Naive B cell (primary cell): ENCODE measurements at places on chromosomes 5 and 9. TPM values are rescaled to one million over a fixed set of nuclear protein-coding genes. Genes with fewer than 3 reads are reported as not detected.

Gene SMC2
- 14.7 TPM for polyA plus RNA-seq

- no peak for DNase-seq
- H3K27ac ChIP-seq = no peak overlapping the region
- H3K4me3 ChIP-seq = no peak overlapping the region
- no peaks in the 10 kb centered on the region for H3K36me3 ChIP-seq
- H3K27me3 ChIP-seq = no peaks in the 10 kb centered on the region
Measured at GRCh38 chr5:82991059-82991458, 86.1 kb downstream of the TMEM167A start.

DNA sequence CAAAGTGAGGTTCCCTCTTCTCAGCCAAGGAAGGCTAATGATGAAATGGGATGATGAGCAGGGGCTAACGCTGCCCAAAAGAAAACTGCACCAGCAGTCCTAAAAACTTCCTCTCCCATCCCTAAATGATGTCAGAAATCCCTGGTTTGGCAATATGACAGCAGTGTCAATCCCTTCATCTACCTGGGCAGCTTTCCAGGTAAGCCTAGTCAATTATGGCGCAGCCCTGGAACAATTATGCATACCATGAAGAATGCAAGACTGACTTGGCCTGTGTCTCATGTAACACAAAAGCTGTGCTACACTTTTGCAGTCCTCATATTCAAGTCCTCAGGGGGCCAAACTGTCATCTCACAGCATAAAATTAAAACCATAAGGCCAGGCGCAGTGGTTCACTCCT lies 7.0 kb downstream of the DMGDH start:
- DNase-seq = no peak
- no peak overlapping the region for H3K4me3 ChIP-seq
- H3K27ac ChIP-seq = no peak overlapping the region
- H3K27me3 ChIP-seq = peaks cover 26% of the 10 kb centered on the region

Gene IL9
- not detected for polyA plus RNA-seq

DNA sequence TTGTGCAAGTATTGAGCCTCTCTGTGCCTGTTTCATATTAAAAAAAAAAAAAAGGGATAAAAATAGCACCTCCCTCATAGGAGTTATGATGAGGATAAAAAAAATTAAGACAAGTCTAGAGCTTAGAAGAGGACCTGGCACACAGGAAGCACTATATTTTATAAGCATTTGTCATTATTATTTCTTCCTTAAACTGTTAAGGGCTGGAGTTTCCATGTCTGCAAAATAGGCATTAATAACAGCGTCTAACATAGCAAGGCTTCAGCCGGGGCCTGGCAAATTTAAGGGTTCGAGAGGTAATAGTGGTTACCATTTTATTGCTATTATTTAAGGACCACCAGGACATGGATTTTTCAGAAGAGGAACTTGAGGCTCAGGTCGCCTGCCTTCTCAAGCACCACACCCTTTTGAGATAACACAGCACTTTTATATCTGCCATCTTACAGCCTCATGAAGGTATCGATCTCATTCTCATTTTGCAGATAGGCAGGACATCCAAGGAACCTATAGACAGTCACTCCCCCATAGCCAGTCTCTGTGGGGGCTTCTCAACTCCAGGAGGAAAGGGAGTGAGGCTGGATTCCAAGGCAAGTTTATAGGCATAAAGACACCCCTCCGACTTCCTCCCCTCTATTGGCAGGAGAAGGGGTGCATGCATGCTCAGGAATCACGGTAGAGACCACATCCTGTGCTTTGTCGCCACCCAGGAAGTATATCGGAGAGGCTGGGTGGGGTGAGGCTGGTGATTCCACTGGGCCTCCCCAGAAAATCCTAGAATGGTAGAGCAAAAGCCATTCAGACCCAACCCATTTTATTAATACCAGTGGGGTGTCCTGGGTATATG lies 2.4 kb downstream of the ANXA6 start:
- no peaks in the 10 kb centered on the region for H3K27me3 ChIP-seq
- H3K4me3 ChIP-seq = peak overlapping the region; percentile 90
- peaks cover 5% of the 10 kb centered on the region for H3K36me3 ChIP-seq
- H3K27ac ChIP-seq = peak overlapping the region; percentile 96

DNA sequence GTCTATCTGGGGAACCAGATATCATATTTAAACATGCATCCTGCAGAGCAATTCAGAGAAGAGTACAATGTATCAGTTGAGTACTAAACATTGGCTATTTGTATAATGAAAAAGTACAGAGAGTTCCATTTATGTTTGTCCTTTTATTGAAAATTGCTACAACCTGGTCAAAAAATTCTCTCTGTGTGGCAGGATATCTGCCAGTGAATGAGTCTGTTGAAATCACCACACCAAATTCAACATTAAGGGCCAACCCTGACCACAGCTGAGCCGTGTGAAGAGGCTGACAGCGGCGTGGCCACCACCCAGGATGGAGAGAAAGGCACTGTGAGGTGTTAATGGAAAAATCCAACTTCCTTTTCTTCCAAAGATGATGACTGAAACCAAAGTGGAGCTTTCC lies 422.7 kb upstream of the PIK3R1 start:
- no peaks in the 10 kb centered on the region for H3K4me1 ChIP-seq
- H3K4me3 ChIP-seq = no peak overlapping the region
- no peaks in the 10 kb centered on the region for H3K36me3 ChIP-seq
- H3K27ac ChIP-seq = no peak overlapping the region
- no peaks in the 10 kb centered on the region for H3K27me3 ChIP-seq

GRCh38 chr5:62649476-62650113 lies 71.0 kb downstream of the LRRC70 start:
- H3K4me3 ChIP-seq = no peak overlapping the region
- peaks cover 8% of the 10 kb centered on the region for H3K36me3 ChIP-seq
- H3K27me3 ChIP-seq = no peaks in the 10 kb centered on the region
- H3K4me1 ChIP-seq = peaks cover 2% of the 10 kb centered on the region
- no peak overlapping the region for H3K27ac ChIP-seq

Gene PRLR
- not detected for polyA plus RNA-seq

Gene C1QTNF3
- polyA plus RNA-seq = 0.92 TPM

Gene ATP10B
- not detected for polyA plus RNA-seq

DNA sequence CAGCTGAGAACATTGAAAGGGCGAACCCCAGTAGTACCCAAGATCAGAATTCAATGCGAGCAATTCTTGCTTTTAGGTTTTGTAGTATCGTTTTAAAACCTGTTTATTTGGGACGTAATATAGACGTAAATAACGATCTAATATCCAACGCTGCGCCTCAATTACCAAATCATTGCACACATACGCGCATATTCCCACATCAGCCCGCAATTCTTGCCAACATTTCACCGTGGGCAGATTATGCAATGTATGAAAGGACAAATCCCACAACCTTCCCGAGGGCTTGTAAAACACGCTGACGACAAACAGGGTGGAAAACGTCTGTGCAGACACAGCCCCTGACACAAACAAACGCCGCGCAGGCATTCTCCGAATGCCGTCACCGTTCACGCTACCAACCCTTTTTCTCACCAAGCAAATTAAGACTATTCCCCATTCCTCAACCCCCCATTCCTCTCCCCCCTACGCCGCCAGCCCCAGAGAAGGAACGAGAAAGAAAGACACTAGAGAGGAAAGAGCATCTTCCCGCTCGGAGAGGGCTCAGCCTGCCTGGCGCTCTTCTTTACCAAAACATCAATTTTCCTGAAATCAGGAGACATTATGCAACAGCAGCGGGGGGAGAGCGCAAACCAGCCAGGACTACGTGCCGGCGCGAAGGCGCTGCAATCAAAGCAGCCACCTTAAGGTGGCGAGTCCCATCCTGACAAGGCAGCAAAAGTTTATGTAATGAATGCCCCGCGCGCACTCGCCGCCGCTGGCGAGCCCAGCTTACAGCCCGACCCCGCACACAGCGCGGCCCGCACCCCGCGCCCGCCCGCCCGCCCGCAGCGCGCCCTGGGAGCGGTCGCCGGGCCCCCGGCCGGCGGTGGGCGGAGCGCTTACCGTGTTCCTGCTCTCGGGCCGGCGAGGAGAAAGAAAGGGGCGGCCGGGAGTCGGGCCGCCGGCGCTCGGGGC lies 597 bp downstream of the NFIL3 start:
- no peak overlapping the region for H3K27ac ChIP-seq
- peaks cover 41% of the 10 kb centered on the region for H3K4me1 ChIP-seq
- peak; percentile 59 for DNase-seq
- H3K27me3 ChIP-seq = peaks cover 36% of the 10 kb centered on the region
- no peaks in the 10 kb centered on the region for H3K36me3 ChIP-seq

- H3K27me3 ChIP-seq = peaks cover 11% of the 10 kb centered on the region
- H3K36me3 ChIP-seq = no peaks in the 10 kb centered on the region
- DNase-seq = no peak
- H3K4me1 ChIP-seq = peaks cover 43% of the 10 kb centered on the region
- peak overlapping the region; percentile 40 for H3K27ac ChIP-seq
Measured at GRCh38 chr9:134267305-134267880, 58.9 kb upstream of the RXRA start.

- H3K4me1 ChIP-seq = no peaks in the 10 kb centered on the region
- no peak overlapping the region for H3K27ac ChIP-seq
- DNase-seq = no peak
- H3K27me3 ChIP-seq = no peaks in the 10 kb centered on the region
- H3K36me3 ChIP-seq = peaks cover 4% of the 10 kb centered on the region
Measured at GRCh38 chr9:136494531-136495215, 11.8 kb upstream of the SEC16A start.

Gene LECT2
- not detected for polyA plus RNA-seq

Gene LHX6
- polyA plus RNA-seq = not detected

Gene PCDHGA4
- not detected for polyA plus RNA-seq

GRCh38 chr5:16615741-16616535 lies 859 bp downstream of the RETREG1 start:
- H3K4me1 ChIP-seq = peaks cover 17% of the 10 kb centered on the region
- H3K27ac ChIP-seq = peak overlapping the region; percentile 95

- no peak for DNase-seq
- peaks cover 55% of the 10 kb centered on the region for H3K36me3 ChIP-seq
- no peak overlapping the region for H3K27ac ChIP-seq
- H3K4me3 ChIP-seq = no peak overlapping the region
Measured at GRCh38 chr5:109859537-109859936, 169.8 kb downstream of the MAN2A1 start.

Gene ARHGAP26
- polyA plus RNA-seq = 5.1 TPM

Gene COX7C
- 698 TPM for polyA plus RNA-seq

GRCh38 chr5:158614951-158615350 lies 484.8 kb downstream of the EBF1 start:
- no peaks in the 10 kb centered on the region for H3K27me3 ChIP-seq
- H3K36me3 ChIP-seq = no peaks in the 10 kb centered on the region
- no peak for DNase-seq
- no peaks in the 10 kb centered on the region for H3K4me1 ChIP-seq
- H3K4me3 ChIP-seq = no peak overlapping the region

DNA sequence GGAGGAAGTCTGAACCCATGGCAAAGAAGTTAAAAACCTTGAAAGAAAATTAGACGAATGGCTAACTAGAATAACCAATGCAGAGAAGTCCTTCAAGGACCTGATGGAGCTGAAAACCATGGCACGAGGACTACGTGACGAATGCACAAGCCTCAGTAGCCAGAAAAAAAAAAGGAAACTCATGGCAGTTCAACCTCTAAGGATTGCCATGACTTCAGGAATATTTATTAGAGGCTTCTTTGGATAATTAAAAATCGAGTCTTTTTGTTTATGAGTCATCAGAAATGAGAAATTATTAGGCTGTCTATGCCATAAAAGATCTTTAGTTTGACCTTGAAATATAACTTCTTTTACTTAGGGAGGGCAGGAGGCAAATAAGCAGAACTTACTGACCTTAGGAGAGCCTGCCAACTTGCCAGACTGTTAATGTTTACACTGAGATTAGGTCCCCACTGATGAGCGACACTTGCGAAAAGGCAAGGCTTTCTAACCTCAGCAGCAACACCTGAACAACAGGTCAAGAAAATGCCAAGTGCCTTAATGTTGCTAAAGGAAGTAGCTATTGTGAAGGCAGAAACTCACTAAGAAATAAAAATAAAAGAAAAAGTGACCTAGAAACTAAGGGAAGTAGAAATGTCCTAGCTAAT lies 55.2 kb upstream of the TUSC1 start:
- H3K4me1 ChIP-seq = no peaks in the 10 kb centered on the region
- no peak overlapping the region for H3K4me3 ChIP-seq
- no peak overlapping the region for H3K27ac ChIP-seq

DNA sequence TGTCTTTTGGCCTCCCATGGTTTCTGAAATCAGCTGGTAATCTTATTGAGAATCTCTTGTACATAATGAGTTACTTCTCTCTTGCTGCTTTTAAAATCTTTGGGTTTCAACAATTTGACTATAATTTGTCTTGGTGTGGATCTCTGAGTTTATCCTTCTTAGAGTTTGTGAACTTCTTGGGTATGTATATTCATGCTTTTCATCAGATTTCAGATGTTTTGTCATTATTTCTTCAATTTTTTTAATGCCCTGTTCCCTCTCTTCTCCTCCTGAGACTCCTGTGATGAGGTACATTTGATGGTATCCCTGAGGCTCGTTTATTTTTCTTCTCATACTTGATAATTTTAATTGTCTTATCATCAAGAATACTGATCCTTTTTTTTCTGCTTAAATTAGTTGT lies 2.2 kb upstream of the CCL21 start:
- H3K4me3 ChIP-seq = no peak overlapping the region
- H3K27ac ChIP-seq = no peak overlapping the region
- H3K4me1 ChIP-seq = no peaks in the 10 kb centered on the region
- peaks cover 62% of the 10 kb centered on the region for H3K27me3 ChIP-seq
- no peaks in the 10 kb centered on the region for H3K36me3 ChIP-seq
